Fibroblast of mammary gland (primary cell): ENCODE measurements at places on chromosomes 11 and 22.
A peak's percentile ranks its signal among the peaks of the same experiment; 100 is the strongest.

DNA sequence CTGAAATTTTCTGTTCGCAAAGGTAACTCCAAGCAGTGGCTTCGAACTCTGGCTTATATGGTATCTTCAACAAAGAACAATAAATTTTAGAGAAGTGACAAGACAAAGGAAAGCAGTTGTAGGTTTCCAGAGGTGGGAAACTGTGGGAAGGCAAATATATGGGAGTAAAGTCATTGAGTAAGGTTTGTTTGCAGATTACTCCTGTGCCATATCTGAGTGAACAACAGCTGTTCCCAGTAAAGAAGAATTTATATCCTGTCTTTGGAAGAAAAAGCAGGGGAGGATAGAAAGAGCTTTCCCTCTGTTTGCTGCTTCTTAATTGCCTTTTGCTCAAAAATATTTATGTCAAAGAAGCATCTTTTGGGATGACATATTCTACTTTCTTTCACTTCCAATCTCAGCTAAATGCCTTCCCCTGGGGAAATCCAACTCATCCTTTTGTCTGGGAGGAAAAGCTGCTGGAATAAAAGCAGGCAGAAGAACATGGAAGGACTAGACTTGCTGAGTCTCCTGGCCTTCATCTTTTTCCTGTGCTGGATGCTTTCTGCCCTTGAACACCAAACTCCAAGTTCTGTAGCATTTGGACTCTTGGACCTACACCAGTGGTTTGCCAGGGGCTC lies 10.4 kb upstream of the RCN1 start:
- peak; percentile 19 for DNase-seq

DNA sequence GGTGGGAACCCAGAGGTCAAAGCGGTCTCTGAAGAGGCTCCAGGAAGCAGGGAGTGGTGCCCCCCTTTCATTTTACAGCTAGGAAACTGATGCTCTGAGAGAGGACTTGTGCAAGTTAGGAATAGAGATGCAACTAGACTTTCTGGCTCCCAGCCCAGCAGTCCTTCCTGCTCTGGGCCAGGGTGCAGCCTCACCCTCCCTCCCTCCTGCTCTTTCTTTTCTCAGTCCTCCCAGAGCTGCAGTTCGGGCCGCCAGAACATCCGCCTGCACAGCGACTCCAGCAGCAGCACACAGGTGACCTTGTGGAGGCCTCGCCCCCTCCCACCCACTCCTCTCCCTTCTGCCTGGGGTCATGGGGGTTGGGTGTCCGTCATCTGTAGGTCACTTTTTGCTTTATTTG lies 51.5 kb downstream of the LHFPL7 start:
- DNase-seq: peak; percentile 62

DNA sequence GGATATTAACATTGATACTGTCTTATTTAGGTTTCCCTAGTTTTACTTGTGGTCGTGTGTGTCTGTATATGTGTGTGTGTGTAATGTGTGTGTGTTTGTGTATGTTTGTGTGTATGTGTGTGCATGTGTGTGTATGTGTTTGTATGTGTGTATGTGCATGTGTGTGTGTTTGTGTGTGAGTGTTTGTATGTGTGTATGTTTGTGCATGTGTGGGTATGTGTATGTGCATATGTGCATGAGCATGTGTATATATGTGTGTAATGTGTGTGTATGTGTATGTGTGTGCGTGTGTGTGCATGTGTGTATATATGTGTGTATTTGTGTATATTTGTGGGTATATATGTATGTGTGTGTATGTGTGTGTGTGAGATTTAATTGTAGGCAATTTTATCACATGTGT lies 17.3 kb upstream of the DNAL4 start:
- DNase-seq: no peak

GRCh38 chr11:125164422-125165110 lies at the start of gene PKNOX2:
Gene PKNOX2, plus strand, starts transcription at chr11:125164751. Its CDS starts 186,555 bp downstream, at chr11:125351306.
- DNase-seq: peak; percentile 34

DNA sequence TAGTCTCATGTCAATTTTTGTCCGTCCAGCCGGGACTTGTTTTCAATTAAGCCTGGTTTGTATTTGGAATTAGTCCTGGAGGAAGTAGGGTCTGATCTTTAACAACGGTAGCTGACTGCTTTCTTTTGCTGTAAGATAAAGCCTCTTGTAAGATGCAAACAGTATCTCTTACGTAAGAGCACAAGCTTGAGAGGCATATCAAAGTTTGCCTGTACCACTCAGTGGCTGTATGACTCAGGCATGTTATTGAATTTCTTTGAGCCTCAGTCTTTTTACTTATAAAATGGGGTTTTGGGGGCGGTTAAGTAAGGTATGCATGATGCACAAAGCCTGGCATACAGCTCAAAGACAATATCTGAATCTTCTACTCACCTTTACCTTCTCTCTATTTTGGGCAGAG lies 198.4 kb upstream of the NARS2 start:
- peak; percentile 28 for DNase-seq

DNA sequence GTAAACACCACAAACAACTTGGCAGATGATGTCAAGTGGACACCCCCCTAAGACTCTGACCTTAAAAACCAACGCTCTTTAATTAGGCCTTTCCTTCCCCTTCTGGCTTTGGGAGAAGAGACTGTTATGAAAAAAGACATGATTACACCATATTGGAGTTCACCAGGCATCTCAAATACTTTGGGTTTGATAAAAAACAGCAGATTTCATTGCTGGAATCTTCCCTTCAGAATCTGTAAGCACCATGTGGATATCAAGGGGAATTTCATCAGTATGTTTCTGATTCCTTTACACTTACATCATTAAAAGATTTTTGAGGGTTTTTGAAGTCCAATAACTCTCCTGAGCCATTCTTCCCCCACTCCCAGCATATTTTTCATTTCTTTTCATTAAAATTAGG lies 85.6 kb downstream of the KIRREL3 start:
- peak; percentile 36 for DNase-seq

DNA sequence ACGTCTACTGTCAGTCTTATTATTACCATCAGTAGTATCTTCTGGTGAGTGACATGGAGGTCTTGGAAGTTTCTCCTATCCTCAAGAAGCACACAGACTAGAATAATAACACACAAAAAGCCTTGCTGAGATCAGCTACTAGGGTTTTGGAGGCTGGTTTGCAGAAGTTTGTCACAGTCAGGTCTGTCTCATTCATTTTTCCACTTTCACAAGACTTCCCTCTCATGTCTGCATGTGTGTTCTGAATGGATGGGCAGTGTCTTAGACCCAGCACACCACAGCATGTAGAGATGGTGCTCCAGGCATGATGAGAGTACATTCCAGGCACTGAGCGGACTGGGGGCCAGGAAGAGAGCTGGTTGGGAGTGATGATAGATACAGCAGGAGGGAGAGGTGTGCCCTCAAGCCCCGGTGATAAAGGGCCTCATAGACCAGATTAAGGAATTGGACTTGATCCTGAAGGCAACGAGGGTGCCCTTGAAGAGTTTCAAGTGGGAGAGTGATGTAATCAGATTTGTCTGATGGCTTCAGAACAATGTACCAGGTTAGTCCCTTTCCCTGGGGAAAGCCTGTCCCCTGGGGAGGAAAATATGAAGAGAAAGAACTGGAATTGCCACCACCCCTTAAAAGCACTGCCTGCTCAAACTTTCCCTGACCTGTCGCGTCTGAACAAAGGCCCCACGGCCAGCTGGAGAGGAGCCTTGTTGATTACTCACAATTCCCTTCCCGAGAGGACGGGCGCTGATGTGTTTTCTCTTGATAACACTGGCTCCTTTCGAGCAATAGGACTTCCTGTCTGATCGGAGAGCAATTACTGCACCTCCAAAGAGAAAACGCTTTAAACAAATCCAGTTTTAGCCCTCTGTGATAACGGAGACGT lies 45.1 kb upstream of the LMO2 start:
- DNase-seq: peak; percentile 57

DNA sequence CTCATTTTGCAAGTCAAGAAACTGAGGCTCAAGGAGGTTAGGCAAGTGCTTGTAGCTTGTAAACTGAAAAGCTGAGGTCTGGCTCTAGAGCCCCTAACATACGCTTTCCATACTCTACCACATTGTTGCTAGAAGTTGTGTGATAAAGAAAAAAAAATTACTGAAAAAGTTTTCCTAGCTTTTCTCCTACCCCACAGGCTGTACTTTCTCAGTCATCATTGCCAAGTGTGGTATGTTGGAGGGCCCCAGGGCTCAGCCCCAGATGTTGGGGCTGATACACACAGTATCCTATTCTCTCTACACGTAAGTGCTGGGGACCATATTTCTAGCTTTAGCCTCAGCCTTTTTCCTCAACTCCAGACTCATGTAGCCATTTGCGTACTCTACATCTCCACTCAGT lies 16.0 kb downstream of the KREMEN1 start:
- DNase-seq: no peak

- no peak for DNase-seq
Observed at GRCh38 chr22:42064629-42065028, 6.0 kb downstream of the NAGA start.

GRCh38 chr22:17789379-17790200 lies 15.3 kb upstream of the BID start:
- no peak for DNase-seq

DNA sequence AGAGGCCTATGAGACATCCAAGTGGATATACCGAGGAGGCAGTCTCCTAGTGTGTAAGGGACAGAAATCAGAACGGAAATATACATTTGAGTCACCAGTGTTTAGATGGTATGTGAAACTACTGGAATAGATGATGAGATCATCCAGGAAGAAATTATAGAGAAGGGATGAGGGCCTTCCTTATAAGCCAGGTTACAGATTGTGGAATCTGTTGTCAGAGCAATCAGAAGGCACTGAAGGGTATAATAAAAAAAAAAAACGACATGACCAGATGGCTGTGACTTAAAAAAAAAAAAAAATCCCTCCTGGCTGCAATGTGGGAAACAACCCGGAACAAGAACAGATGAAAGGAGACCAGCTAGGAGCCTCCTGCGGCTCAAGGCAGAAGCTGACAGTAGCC lies 2.7 kb downstream of the MAJIN start:
- DNase-seq: peak; percentile 36

DNA sequence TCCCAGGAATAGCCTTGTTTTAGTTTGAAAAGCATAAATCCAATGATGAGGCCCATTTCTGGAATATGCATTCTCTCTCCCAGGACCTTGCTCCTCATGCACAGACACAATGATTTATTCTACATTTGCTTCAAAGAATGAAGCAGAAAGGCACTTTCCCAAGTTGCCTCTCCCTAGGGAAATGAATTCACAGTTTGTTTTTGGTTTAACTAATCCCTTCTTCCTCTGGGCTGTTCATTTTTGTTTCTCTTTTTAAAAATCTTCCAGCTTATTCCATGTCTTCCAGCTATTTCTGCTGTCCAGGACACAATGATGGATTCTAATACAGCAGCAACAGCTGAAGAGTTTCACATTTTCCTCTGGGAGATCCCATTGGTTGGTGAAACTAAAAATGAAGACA lies 1529.2 kb upstream of the TENM4 start:
- peak; percentile 33 for DNase-seq

GRCh38 chr11:45796461-45796861 lies 8.5 kb upstream of the SLC35C1 start:
- DNase-seq: no peak

GRCh38 chr11:116175707-116176106 lies 597.1 kb downstream of the BUD13 start:
- no peak for DNase-seq

DNA sequence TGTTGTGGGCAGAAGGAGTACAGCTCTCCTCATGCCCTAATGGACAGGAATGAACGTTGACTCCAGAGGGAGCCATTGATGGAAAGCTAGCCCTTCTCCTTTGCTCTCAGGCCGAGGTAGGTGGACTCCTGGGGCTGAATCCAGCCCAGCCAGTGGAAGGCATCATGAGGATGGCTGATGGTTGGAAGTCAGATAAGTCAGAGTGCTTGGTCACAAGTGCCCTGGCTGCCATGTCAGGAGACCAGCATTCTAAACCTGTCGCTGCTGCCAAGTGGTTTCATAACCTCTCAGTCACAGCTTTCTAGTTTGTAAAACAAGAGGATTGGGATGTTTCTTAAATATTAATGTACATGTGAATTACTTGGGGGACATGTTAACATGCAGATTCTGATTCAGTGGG lies 32.3 kb downstream of the PIWIL4 start:
- DNase-seq: no peak

DNA sequence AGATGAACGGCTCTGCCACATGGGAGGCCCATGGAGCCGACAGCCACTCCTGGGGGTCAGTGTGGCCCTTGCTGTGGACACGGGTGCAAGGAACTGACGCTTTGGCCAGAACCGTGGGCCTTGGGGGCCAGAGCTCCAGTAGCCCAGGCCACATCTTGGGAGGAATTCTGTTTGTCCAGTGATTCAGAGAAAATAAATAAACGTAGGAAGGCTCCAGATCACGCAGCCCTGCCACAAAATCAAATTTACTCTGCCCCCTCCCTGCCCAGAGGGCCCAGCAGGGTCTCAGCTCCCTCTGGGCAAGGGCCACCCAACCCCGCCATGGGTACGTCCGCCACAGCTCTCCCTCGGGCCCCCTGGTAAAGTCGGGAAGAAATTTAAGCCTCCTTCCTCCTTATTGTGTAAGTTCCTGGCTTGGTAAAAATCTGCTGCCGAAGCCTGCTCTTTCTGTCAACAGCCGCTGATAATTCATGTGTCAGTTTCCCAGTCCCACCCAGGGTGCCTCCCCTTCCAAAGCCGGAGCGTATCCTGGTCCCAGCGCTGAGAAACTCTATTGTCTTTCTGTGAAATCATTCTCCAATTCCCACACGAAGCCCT lies 6.9 kb upstream of the MUC5AC start:
- peak; percentile 55 for DNase-seq

GRCh38 chr11:16356057-16356760 lies at the start of gene SOX6:
Gene SOX6, minus strand, starts transcription at chr11:16356546. Its CDS starts 15,298 bp downstream, at chr11:16341248.
- DNase-seq: no peak

GRCh38 chr11:23875176-23875850 lies 621.5 kb upstream of the LUZP2 start:
- DNase-seq: no peak

DNA sequence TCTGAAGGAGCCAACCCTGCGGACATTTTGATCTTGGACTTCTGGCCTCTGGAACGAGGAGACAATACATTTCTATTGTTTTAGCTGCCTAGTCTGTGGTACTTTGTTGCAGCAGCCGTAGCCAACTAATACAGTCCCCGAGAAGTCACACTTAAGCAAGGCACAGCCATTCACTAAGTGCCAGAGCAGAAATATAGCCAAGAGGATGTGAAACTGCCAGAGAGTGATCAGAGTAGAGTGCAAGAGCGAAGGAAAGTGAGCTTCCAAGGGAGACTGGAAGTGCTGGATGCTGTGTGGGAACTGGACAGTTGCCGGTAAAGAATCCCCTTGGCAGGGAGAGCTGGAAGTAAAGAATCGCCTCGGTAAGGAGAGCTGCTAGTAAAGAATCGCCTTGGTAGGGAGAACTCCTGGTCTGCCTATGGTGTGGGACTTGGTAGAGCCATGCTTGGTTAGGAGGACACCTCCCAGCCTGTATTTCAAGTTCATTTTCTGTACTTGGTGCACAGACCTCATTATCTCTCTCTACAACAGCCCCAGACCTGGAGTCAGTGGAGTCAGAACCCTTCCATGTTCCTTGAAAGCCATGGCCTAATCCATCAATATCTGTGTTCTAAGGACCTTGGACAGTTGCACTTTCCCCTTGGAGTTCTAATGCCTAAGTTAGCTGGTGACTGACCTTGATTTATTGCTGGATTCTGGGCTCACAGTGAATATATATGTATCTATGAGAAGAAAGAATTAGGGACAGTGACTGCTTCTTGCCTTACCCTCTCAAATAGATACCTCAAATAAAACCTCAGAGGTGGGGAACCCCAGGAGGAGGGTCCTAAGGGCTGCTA lies 162.1 kb downstream of the LDLRAD3 start:
- no peak for DNase-seq
